ENCODE measurements at places on chromosomes 4 and X. TPM values are rescaled to one million over a fixed set of nuclear protein-coding genes. Genes with fewer than 3 reads are reported as not detected.
A peak's percentile ranks its signal among the peaks of the same experiment; 100 is the strongest.

DNA sequence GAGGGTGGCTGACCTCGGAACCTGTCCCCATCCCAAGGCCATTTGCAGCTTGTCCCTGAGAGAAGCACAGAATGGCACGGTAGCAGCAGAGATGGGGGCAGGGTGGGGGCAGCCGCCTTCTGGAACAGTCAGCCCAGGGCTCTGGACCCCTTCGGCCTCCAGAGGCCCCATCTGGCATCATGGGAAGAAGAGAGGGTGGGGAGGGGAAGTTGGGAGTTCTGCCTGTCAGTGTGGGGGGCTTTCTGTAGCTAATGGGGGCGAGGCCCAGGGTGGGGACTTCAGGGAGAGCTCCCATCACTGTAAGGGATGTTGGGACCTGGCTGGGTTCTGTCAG is 62.9 kb upstream of the ADRA2C start:
- no peak for DNase-seq
- H3K4me3 ChIP-seq: no peak overlapping the region
- no peaks in the 10 kb centered on the region for H3K36me3 ChIP-seq
- peaks cover 4% of the 10 kb centered on the region for H3K27me3 ChIP-seq
- H3K4me1 ChIP-seq: no peaks in the 10 kb centered on the region
- no peak overlapping the region for H3K27ac ChIP-seq

Gene AREG
- total RNA-seq: not detected

Gene SAP30
- 3.6 TPM for total RNA-seq

Gene CCSER1
- total RNA-seq: 2.2 TPM

DNA sequence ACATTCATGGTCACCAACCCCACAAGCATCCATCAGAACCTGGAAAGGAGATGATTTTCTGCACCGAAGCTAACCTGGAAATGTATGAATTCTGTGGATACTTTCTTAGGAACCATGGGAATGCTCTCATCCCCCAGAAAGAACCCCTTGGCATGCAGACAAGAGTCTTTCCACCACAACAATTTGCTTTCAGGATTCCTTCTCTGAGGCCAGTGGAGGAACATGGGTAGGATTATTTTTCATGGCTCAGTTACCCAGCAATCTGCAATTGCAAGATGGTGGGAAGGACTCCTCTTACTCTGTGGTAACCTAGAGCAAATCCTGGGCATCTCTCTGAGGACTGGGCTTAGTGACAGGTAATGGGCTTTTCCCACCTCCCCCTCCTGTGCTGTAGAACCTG is 131.9 kb upstream of the MSX1 start:
- H3K27ac ChIP-seq: no peak overlapping the region
- no peak overlapping the region for H3K4me3 ChIP-seq
- no peaks in the 10 kb centered on the region for H3K27me3 ChIP-seq
- no peaks in the 10 kb centered on the region for H3K4me1 ChIP-seq
- DNase-seq: no peak

GRCh38 chr4:113106108-113106507 is 56.7 kb downstream of the ANK2 start:
- no peak overlapping the region for H3K27ac ChIP-seq
- H3K36me3 ChIP-seq: no peaks in the 10 kb centered on the region
- no peak for DNase-seq

Gene MAGEB4
- total RNA-seq: not detected

Gene DIPK2B
- 0.61 TPM for total RNA-seq

DNA sequence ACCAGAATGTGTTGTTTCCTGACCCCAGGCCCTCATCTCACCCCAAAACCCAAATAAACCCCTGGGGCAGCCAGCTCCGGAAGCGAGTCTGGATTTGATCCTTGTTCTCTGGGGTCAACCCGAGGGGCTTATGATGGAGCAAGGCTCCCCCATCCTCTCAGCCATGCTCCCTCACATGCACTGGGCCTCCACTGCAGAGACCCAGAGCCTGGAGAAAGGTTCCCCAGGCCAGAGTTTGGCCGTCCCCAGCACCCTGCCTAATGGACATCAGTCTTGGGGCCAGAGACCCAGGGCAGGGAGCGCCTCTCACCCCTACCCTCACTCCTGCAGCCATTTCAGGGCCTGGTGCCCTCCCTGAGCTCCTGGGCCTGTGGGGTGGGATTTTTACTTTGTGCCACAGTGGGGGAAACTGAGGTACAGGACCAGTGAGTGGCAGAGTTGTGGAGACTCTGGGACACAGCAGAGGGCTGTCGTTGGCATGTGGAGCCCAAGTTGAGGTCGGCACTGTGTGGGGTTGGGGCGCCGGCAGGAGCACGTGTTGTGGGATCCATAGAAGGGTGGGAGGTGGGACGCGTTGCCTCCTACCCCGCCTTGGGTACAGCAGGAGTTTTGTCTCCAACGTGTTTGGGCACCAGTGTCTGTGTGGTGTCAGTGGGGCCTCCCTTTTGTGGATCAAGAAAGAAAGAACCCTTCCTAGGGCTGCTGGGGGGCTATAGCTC is 3.6 kb downstream of the FGFR3 start:
- H3K36me3 ChIP-seq: no peaks in the 10 kb centered on the region
- H3K4me1 ChIP-seq: peaks cover 21% of the 10 kb centered on the region
- H3K27ac ChIP-seq: peak overlapping the region; percentile 92
- H3K27me3 ChIP-seq: no peaks in the 10 kb centered on the region
- DNase-seq: no peak

GRCh38 chr4:151599863-151600262 is 160.9 kb downstream of the GATB start:
- H3K27ac ChIP-seq: no peak overlapping the region
- H3K4me1 ChIP-seq: no peaks in the 10 kb centered on the region
- H3K36me3 ChIP-seq: no peaks in the 10 kb centered on the region
- no peak for DNase-seq
- no peak overlapping the region for H3K4me3 ChIP-seq
- H3K27me3 ChIP-seq: no peaks in the 10 kb centered on the region

DNA sequence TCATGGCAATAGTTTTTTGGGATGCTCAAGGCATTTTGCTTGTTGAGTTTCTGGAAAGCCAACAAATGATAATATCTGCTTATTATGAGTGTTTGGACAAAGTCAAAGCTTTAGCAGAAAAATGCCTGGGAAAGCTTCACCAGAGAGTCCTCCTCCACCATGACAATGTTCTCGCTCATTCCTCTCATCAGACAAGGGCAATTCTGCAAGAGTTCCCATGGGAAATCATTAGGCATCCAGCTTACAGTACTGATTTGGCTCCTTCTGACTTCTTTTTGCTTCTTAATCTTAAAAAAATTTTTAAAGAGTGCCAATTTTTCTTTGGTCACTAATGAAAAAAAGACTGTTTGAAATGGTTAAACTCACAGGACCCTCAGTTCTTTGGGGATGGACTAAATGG is 136.3 kb downstream of the UBE2K start:
- no peak overlapping the region for H3K4me3 ChIP-seq
- no peak overlapping the region for H3K27ac ChIP-seq
- H3K4me1 ChIP-seq: no peaks in the 10 kb centered on the region

- H3K4me1 ChIP-seq: no peaks in the 10 kb centered on the region
- DNase-seq: no peak
- H3K36me3 ChIP-seq: no peaks in the 10 kb centered on the region
- H3K27ac ChIP-seq: peak overlapping the region; percentile 42
Observed at GRCh38 chrX:21963731-21964405, 23.4 kb downstream of the SMS start.

Gene KDR
- 39.1 TPM for total RNA-seq

Gene NMU
- not detected for total RNA-seq

- no peaks in the 10 kb centered on the region for H3K27me3 ChIP-seq
- no peaks in the 10 kb centered on the region for H3K4me1 ChIP-seq
- H3K36me3 ChIP-seq: no peaks in the 10 kb centered on the region
- H3K4me3 ChIP-seq: no peak overlapping the region
- H3K27ac ChIP-seq: no peak overlapping the region
Observed at GRCh38 chrX:155968326-155968661, 29.2 kb upstream of the IL9R start.

DNA sequence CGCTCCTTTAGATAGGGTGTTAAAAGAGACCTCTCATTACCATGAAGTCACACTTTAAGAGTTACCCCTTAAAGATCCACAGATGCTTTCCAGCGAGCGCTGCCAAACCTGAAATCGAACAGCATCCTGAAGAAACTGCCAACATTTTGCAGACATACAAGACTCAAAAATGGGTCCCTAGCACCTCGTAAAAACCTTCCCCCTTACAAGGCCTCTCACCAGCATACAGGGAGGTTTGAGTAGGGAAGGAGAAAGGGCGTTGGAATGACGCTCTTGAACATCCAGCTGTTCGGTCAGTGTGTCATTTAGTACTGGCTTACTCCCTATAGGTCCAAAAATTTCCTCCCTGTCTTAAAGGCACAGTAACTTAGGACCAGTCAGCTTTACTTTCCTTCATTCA is 45.3 kb upstream of the PGRMC1 start:
- H3K27me3 ChIP-seq: no peaks in the 10 kb centered on the region
- DNase-seq: no peak
- peaks cover 10% of the 10 kb centered on the region for H3K4me1 ChIP-seq
- H3K36me3 ChIP-seq: no peaks in the 10 kb centered on the region

Gene CTAG1B
- total RNA-seq: not detected

DNA sequence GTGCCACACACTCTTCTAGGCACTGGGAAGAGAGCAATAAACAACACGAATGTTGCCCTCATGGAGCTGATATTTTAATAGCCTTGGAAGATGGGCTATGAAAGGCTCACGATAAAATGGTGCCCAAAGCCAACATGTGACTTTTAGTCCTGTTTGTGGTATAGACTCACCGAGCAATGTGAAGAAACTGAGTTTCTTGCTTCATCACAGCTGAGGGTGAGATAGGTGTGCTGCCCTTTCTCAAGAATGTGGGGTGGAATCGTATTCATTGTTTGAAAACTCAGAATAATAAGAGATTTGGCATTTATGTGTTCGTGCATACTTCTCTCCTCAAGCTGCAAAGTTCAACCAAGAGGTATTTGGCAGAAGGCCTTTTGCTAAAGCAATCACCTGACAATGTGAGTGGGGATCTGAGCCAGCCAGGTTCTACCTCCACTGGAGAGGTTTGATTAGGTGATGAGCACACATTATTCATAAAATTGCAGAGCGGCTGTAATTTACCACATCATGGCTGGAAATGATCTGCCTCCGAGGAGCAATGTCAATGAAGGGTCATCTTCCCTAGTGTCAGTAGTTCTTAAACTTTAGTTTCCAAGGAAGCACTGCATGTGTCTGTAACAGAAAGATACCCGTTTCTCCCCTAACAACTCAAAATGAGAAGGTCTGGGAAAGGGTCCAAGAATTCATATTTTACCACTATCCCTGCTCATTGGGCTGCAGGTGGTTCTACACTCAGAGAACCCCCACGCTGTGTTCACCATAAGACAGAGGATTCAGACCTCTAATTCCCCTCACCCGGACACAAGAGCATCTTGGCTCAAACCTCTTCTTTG is 41.9 kb upstream of the CBR4 start:
- no peak for DNase-seq
- no peaks in the 10 kb centered on the region for H3K36me3 ChIP-seq
- no peak overlapping the region for H3K27ac ChIP-seq
- H3K4me3 ChIP-seq: no peak overlapping the region
- H3K4me1 ChIP-seq: peaks cover 11% of the 10 kb centered on the region
- no peaks in the 10 kb centered on the region for H3K27me3 ChIP-seq

Gene ITM2A
- 3.1 TPM for total RNA-seq

Gene AMBN
- not detected for total RNA-seq

DNA sequence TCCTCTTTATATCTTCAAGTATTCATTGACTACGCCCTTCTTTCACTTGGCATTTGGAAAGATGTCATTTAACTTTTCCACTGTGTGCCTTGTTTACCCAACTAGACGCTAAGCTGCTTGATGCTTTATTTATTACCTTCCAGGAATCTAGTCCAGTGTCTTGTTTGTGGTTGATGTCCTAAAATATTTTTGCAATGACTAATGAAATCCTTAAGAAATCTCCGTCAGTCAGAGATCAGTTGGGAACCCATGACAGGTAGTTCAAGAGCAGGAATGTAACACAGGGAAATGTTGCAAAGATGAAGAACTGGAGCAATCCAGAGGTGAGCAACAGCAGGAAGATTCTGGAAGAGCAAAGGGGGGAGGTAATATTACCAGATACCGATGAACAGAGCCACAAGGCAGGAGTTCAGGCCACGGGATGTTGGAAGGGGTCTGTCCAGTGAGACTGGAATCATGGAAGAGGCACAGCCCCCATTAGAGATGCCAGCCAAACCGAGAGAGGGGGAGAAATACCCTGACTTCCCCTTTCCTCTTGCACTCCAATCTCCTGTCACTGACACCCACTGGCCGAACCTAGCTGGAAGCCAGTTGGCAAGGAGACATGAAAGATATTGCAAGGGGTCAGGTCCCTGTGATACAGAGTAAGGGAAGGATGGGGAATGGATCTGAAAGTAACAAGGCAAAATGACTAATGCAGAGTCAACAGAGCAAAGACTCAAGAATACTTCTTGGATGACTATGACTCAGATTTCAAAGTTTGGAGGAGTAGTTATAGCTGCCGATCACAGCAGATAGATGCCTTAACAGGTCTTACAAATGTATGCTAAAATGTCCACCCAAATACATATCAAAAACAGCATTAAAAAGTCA is 62.7 kb upstream of the PHKA2 start:
- H3K4me3 ChIP-seq: no peak overlapping the region
- H3K36me3 ChIP-seq: no peaks in the 10 kb centered on the region
- H3K4me1 ChIP-seq: no peaks in the 10 kb centered on the region
- H3K27me3 ChIP-seq: no peaks in the 10 kb centered on the region
- no peak overlapping the region for H3K27ac ChIP-seq

Gene SLC49A3
- 2.5 TPM for total RNA-seq

DNA sequence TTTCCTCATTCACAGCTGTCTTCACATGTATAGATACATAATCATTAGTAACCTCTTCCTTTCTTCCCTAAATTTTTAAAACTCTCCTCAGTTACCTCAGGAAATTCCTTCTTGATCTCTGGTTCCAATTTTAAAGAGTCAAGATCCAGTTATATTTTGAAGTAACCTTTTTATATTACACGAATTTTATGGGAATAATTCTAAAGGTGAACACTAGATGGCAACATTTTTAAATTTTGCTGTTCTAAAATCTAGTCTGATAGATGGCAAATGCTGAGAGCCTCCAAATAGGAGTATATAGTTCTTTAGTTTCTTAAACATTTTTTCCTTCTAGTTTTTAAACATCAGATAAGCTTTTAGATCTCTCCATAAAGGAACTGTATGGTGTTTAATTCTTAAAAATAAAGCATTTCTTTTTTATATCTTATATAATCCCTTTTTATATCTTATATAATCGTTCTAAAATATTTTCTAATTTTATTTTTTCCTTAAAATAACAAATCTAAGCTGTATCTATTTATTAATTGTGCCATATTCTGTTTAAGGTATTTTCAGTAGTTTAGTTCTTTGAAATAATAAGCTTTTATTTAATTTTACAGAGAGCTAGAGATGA is 37.9 kb upstream of the PAPSS1 start:
- H3K4me1 ChIP-seq: peaks cover 3% of the 10 kb centered on the region
- H3K4me3 ChIP-seq: no peak overlapping the region
- no peak for DNase-seq
- no peaks in the 10 kb centered on the region for H3K36me3 ChIP-seq
- H3K27ac ChIP-seq: no peak overlapping the region

DNA sequence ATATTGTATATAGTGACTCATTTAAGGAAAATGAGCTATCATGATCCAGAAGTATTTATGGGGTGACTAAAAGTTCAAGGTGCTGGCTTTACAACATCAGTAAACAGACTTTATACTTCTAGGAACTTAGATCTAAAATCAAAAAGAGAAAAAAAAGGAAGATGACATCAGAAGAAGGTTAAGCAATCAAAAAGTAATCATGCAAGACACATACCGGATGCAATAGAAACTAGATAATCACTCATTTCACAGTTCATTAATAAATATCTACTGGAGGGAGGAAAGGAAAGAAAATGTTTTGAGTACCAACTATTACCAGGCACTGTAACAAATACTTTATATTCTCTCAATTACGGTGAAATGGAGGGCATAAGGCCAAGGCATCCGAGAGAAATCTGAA is 276.4 kb downstream of the SPRY1 start:
- no peaks in the 10 kb centered on the region for H3K36me3 ChIP-seq
- no peak overlapping the region for H3K4me3 ChIP-seq
- no peaks in the 10 kb centered on the region for H3K4me1 ChIP-seq
- no peaks in the 10 kb centered on the region for H3K27me3 ChIP-seq
- H3K27ac ChIP-seq: no peak overlapping the region
- no peak for DNase-seq

Measured in liver (tissue), 10 donors.